ENCODE measurements at places on chromosomes 12 and 14.

DNA sequence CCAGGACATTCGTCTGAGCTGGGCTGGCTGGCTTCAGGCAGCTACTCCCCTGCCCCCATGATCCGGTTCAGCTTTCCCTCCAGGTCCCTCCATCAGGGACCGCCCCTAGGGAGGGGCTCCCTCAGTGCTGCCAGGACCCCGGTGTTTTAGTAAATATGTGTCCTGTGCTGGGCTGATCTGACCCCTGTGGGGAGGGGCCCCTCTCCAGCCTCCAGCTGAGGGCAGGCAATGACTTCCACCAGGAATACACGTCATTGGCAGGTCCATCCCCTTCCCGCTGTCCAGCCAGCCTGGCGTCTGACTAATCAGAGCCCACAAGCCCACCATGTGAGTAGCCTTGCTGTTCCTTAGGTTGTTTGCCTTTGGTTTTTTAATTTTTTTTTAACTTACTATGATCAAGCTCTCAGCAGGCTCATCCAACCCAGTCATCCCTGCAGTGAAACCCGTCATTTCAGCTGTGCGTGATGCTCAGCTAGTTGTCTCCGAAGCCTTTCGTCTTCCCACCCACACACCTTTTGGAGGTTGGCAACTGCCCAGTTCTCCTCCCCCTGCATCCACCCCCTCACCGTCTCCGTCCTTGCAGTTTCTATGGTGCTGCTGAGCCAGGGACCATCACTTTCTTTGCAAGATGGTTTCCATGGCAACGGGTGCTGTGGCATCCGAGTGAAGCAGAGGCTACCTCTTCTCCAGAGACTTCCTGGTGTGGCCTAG, 16.0 kb upstream of the SERPINA4 start:
- no peak for DNase-seq

- no peak for DNase-seq
These were observed 1.8 kb upstream of the COX14 start for GRCh38 chr12:50110127-50110761.

DNA sequence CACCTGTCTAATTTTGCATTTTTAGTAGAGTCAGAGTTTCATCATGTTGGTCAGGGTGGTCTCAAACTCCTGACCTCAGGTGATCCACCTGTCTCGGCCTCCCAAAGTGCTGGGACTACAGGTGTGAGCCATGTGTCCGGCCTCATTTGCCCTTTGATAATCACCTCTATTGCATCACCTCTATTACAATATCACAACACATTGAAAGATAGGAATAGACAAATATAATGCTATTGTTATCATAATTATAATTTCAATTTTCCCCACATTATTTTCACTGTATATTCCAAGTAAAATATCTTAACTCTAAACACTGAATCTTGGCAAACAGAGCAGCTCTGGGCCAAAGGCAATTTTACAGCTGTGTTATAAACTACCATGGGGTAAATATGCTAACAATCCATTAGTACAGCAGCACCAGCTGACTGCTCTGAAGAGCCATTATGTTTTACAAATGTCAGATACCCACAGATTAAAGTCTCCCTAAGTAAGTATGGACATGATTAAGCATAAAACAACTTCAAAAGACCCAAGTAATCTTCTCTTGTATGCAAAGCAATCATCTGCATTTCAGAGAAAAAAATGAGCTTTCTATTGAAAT, 173.2 kb downstream of the MED13L start:
- DNase-seq, result no peak

- no peak for DNase-seq
These were observed 4.2 kb upstream of the DAD1 start for GRCh38 chr14:22593189-22593588.

GRCh38 chr14:30673071-30673470, 51.0 kb downstream of the SCFD1 start:
- no peak for DNase-seq

- DNase-seq, result no peak
These were observed 270.8 kb downstream of the ZFP36L1 start for GRCh38 chr14:68521961-68522509.

GRCh38 chr12:95608252-95609033, 57.2 kb upstream of the USP44 start:
- DNase-seq, result no peak

- DNase-seq, result no peak
These were observed 15.3 kb downstream of the UBE2N start for GRCh38 chr12:93426412-93426805.

- DNase-seq, result peak; percentile 92
These were observed 22.3 kb upstream of the HECTD1 start for GRCh38 chr14:31229638-31230572.

DNA sequence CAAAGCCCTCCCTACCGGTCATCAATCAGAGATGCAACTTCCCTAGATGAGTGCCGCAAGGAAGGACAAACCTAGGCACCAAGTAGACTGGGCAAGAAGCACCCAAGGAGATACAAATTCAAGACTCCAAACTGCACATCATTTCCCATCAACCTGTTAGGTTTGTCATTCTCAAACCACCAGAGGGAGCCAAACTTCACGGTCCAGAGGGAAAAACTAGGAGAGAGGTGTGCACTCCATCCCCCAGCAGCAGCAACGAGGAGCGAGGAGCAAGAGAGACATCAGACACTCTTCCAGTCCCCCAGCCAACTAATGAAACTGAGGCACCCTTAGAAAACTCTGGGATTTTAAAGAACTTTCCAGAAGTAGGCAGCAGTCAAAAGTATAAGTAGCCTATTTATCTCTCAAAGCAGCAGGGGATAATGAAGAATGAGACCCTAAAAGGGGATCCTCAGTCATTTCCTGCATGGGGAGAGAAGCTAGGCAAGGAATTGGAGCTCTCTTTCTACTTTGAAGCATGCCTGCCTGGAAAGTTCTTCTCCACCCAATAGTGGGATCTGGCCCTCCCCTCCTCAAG, 37.0 kb upstream of the NT5DC3 start:
- DNase-seq, result peak; percentile 64

- DNase-seq, result peak; percentile 77
These were observed 74.3 kb downstream of the TRHDE start for GRCh38 chr12:72346363-72346944.

DNA sequence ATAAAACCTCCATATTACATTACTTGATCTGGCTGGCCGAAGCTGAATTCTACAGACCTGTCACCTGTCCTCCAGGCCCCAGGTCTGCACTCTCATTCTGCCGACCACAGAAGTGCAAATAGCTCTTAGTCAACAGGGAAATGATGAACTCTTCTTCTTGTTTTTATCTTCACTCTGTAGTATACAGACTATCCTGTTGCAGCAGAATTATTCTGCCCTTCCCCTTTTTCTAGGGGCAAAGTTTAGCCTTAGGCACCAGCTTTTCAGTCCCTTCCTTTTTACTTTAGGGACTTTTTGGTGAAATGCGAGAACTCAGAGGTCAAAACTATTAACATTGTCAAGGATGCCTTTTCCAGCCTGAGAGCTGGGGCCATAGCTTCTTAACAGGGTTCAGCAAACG, 229.6 kb upstream of the EGLN3 start:
- no peak for DNase-seq

DNA sequence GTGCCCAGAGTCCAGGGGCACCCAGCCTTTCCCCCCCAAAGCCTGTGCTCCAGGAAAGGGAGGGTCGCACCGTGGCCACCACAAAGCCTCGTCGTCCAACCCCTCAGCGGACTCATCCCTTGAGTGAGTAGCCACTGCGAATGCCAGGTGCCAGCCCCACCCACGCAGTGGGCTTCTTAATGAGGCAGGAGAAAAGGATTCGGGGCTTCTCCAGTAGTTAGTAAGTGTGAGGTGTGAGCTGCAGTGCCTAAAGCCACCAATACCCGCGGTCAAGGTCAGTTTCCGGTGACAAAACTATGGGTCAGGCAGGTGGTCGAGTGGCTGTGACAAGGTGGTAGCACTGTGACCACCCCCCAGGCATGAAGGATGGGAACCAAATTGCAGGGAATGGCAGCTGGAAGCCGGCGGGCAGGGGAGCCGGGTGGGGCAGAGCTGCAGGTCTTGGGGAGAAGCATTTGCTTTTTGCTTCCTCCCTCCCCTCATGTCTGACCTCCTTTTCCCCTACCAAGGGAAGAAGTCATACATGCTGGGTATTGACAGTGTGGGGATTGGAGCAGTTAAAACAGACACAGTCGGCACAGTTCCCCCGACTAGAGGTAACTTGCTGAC, 8.0 kb downstream of the RAN start:
- no peak for DNase-seq

DNA sequence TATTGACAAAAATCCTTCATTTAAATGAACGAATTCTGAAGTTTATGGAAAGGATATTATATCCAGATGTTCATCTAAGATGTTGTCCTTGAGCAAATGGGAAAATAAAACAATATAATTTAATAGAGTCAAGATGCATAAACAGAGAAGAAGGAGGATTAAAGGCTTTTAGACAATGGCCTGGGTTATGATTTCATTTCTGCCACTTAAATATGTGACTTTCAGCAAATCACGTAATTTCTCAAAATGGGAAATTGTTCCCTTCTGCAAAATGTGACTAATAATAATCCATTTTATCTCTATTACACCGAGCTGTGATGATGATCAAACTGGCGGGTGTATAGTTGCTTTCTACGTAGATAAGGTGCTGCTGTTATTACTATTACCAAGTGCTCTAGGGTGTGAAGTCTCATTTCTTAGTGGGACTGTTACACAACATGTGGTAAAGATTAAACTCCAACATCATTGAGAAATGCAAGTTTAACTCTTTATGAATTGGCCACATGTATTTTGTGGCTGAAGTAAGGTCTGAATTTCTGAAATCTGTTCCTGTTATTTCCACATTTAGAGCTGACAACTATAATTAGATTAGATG, 157.0 kb downstream of the MYRFL start:
- DNase-seq, result no peak

- DNase-seq, result no peak
These were observed 82.6 kb upstream of the HMGA2 start for GRCh38 chr12:65741656-65742017.

GRCh38 chr12:9064201-9064814, 51.4 kb downstream of the A2M start:
- peak; percentile 42 for DNase-seq

GRCh38 chr12:6451348-6452244, at the start of gene TAPBPL:
TSS of gene TAPBPL (plus strand) at chr12:6452042. CDS start at chr12:6452249, 207 bp downstream.
- DNase-seq, result no peak

GRCh38 chr12:115176741-115177400, 492.9 kb upstream of the TBX3 start:
- no peak for DNase-seq
